ENCODE measurements at places on chromosomes 12 and 14. TPM values are rescaled to one million over a fixed set of nuclear protein-coding genes. Genes with fewer than 3 reads are reported as not detected.

TMEM117 gene
- 13.5 TPM for total RNA-seq

GLIPR1L1 gene
- not detected for total RNA-seq

SLC25A47 gene
- not detected for total RNA-seq

ADAMTS20 gene
- total RNA-seq: under 0.01 TPM

DNA sequence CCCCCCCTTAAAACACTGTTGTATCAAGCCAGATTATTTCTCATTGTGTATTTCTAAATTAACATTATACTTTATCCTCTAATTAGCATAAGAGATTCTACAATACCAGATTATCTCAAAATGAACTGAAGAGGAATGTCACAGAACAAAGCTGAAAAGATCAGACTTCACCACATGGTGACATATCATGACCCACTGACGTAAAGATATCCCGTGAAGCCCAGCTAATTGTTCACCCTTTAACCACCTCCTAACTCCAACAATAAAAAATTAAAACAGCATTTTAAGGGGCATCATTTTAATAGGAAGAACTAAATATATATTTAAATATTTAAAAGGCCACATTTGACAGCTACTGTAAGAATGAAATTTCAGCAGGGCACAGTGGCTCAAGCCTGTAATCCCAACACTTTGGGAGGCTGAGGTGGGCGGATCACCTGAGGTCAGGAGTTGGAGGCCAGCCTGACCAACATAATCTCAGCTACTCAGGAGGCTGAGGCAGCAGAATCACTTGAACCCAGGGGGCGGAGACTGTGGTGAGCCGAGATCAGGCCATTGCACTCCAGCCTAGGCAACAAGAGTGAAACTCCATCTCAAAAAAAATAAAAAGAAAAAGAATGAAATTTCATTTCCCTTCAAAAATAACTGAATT lies 29.0 kb downstream of the CDK17 start:
- DNase-seq: no peak

GRCh38 chr12:117863002-117863709 lies 105.6 kb downstream of the KSR2 start:
- no peak for DNase-seq

GRCh38 chr12:53523131-53523530 lies 15.8 kb upstream of the NPFF start:
- no peak for DNase-seq

DNA sequence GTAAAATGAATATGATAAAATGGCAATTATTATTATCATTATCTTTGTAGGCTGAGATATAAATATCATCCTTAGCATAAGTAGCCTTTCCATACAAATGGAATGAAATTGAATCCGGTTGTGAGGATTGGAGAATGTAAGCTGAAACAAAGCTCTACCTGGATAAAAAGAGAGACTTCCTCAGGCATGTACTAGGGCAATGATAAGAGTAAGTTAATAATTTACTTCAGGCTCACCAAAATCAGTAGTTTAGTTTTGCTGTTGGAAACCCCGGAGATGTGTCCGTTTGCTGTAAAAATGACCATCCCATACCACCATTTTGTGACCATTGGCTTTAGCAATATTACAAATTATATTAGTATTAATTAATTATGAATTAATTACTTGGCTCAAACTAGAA lies 96.3 kb downstream of the C12orf75 start:
- no peak for DNase-seq

DNA sequence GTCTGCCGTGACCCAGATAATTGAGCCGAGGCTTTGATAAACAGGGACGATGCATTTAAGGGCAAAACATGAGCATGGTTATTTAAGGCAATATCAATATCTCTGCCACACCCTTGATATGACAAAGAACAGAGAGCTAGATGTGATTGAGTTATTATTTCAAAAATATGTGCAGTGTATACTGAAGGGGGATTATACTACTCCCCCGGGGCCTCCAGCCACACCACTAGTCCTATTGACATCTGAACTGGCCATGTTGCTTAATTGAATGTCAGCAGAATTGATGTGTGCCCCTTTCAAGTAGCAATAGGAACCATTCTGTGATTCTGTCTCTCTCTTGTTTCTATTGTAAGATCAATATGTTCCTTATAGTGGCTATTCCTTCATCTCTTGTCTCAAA lies 794.8 kb upstream of the SEL1L start:
- DNase-seq: no peak

GYS2 gene
- not detected for total RNA-seq

GRCh38 chr12:124024263-124024678 lies 51.3 kb downstream of the ZNF664 start:
- no peak for DNase-seq

OTOGL gene
- under 0.01 TPM for total RNA-seq

DNA sequence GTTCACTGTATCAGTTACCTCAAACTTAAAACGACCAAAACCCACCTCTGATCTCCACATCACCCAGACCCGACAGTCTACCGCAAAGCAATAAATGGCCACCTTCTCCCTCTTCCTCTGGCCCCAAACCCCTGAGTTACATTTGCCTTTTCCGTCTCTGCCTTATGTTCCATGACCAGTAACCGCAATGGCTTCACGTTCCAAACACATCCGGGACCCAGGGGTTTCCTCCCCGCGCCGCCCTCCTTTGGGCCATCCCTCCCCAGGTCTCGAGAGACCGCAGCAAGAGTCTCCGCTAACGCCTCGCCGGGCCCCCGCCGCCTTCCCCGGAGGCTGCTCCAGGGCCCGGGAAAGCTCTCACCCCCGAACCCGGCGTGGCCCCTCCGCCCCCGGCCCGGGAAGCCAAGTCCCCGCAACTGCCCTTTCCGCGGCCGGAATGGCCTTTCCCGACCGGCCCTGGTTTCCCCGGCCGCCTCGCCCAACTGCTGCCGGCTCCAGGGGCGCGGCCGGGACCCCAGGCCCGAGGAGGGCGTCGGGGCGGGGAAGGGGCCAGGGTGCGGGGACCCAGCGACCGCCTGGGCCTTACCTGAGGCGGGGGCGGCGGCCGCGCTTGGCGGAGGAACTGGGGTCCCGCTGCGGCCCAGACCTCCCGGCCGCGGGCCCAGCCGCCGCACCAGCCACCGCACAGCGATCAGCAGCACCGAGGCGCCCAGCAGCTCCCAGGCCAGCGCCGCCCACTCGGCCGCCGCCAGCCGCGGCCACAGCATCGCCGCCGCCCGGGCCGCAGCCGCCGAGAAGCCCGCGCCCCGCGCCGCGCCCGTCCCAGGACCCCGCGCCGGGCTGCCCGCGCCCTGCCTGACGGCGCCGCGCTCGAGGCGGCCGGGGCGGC lies at the start of gene ANKLE2:
Gene ANKLE2 (minus strand): TSS at position 801 of the 889 bp plus-strand sequence. CDS start 34 bp downstream, at position 767.
- DNase-seq: peak; percentile 78

DNA sequence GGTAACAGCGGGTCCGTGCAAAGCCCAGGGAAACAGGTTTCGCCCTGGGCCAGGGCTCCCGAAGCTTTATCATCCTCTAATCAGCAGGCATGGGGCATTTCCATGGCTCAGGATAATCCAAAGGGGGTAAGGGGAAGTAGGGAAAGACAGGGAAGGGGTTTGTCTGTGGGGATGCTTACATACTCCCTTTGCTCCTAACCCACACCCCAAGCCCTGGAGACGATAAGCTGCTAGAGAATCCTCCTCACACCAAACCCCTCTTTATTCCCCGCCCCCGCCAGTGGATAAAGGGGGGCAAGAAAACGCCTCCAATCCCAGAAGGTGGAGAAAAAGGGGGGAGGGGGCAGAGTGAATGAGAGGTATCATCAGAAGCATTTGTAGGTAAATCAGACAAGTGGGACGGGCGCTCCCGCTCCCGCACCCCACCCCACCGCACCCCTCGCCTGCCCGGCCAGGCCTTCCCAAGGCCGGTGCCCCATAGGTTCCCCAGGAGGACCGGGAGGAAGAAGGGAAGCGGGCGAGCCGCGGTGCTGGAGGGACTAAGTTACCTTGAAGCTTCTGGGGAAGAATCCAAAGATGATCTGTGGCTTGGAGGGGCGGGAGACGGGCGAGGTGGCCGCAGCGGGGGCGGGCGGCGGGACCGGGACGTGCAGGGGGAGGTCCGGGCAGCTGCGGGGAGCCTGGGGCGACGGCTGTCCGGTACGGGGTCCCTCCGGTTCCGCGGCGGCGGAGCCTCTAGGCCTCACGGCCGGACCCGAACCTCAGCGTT lies 762 bp downstream of the PPP2R5E start:
- peak; percentile 13 for DNase-seq

CACNA1C gene
- total RNA-seq: 11.7 TPM

GRCh38 chr12:87922736-87923135 lies 106.5 kb downstream of the C12orf50 start:
- DNase-seq: no peak

GRCh38 chr14:43475757-43476156 lies 1031.3 kb downstream of the FSCB start:
- no peak for DNase-seq

- DNase-seq: peak; percentile 98
Observed at GRCh38 chr12:91140026-91140931, 29.0 kb upstream of the LUM start.

RAD51B gene
- total RNA-seq: 13.9 TPM

GRCh38 chr14:93978735-93979134 lies 2.4 kb upstream of the ASB2 start:
- DNase-seq: no peak

DNA sequence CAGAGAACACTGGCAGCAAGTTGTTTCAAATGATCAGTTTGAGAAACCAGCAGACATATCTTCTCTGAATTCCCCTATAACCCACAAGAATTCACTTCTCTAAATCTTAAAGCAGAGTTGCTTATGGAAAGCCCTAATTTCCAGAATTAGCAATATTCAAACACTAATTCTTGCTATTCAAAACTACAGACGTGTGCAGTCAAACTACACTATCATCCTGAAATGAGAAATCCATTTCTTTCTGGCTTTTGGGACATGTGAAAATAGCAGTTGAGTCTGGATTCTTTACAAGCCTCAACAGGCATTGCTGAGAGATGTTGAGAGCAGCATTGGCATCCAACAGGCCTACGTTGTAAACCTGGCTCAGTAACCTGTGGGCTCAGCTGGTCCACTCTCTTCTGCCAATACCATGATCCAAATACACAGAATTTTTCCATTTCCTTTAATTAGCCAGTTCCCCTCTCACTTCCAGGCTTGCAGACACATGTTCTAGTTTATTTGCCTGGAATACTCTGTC lies 74.6 kb upstream of the TMTC1 start:
- DNase-seq: no peak

KRT75 gene
- total RNA-seq: not detected

CEP170B gene
- total RNA-seq: 19.4 TPM

DNA sequence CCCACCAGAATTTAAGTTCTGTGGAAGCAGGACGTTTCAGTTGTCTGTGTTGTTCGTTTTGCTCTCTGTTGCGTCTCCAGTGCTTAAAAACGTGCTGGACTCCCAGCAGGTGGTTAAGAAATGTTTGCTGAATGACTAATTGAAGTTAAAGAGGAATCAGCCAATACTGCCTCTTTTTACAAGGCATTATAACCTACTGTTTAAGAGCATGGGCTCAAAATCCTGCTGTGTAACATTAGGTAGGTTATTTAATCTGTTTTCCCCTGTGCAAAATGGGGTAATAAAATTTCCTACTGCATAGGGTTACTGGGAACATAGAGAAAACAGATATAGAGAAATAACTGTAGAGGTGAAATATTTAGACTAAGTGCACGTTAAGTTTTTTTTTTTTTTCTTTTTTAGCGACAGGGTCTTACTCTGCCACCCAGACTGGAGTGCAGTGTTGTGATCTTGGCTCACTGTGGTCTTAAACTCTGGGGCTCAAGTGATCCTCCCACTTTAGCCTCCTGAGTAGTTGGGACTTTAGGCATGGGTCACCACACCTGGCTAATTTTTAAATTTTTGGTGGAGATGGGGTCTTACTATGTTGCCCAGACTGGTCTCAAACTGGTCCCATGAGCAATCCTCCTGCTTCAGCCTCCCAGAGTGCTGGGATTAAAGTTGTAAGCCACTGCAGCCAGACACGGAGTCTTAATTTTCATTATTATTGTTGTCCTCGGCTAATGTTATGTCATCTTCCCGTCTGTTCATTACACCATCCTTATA lies 139.4 kb upstream of the PRICKLE1 start:
- no peak for DNase-seq

ZC2HC1C gene
- total RNA-seq: 0.64 TPM

DNA sequence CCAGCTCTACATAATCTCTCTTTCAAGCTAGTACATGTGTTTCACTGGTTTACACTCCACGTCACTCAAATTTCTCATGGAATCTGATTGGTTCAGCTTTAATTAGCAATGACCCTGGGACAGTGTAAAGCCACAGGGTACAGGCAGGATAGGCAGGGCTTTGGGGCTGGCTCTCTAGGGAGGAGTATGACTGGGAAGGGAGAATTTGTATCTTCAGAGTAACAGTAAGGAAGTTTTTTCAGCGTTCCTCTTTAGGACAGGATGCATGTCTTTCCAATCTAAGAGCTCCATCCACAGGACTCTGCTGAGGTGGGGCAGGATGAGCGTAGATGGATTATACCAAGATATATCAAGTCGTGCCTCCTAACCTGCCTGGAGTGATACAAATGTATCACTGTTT lies 112.0 kb upstream of the CLEC14A start:
- no peak for DNase-seq

SLC48A1 gene
- 10.6 TPM for total RNA-seq

SLC7A8 gene
- 0.97 TPM for total RNA-seq

DNA sequence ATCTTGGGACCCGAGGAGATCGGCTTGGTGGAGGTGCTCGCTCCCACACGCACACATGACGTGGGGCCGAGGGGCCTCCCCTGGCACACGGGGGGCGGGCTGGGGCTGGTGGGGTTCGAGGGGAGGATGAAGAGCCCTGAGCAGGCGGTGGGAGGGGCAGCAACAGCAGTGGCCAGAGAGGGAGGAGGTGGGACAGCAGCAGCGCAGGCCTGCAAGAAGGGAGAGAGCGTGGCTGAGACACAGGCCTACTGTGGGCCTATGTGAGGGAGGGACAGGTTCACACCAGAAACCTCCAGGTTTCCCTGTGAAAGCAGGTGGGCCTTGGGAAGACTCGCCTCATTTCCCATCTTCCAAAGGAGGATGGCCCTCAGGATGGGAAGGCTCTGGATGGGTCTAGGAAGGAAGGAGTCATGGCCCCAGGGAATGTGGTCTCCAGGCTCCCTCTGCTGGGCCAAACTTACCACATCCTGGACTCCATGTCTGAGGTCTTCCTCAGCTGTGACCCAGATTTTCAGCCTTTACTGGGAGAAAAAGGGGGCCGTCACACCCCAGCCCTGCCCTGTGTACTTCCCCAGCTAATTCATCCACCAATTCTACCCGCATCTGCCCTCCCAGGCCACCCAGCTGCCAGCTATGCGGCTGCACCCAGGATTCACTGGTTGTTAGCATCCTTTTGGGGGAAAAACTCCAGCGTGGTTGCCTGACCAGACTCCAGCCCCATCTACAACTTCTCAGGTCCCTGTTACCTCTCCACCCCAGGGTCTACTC lies 2.8 kb downstream of the PIANP start:
- DNase-seq: peak; percentile 59

GRCh38 chr12:1094714-1095113 lies 103.7 kb downstream of the ERC1 start:
- DNase-seq: no peak

COA8 gene
- total RNA-seq: 22.9 TPM

- no peak for DNase-seq
Observed at GRCh38 chr14:22479776-22480464, 109.1 kb downstream of the DAD1 start.

- DNase-seq: no peak
Observed at GRCh38 chr14:68521961-68522509, 270.8 kb downstream of the ZFP36L1 start.

CPM gene
- 23.3 TPM for total RNA-seq

GRCh38 chr14:56280843-56281242 lies 162.6 kb downstream of the PELI2 start:
- DNase-seq: no peak

GRIP1 gene
- 0.32 TPM for total RNA-seq
